ENCODE measurements at places on chromosomes 7 and 10. TPM values are rescaled to one million over a fixed set of nuclear protein-coding genes. Genes with fewer than 3 reads are reported as not detected.

The TRPV5 gene
- not detected for total RNA-seq

DNA sequence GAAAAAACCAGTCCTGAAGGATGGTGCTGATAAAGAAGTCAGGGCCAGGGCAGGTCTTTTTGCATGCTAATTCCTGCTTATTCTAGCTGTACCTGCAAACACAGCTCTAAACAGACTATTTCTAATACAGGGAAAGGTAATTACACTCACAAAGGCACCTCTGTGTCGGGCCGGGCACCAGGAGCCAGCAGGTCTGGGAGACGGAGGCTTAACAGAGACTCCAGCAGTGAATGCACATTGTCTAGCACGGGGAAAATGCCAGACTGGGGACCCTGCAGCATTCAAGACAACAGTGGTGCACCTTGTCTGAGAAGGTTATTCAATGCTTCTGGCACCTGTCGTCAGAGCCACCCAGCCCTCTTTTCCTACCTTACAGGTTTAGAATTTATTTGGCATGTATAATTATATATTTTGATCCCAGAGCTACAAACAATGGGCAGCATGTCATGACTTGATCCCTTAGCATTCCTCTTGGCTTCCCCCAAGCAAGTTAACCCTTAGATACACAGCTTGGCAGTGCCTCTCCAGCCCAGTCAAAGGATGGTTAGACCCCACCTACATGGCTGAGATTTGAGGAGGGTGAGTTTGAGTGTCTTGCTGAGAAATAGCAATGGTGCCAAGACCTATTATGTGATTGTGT lies 185.2 kb downstream of the SLC25A13 start:
- no peak for DNase-seq

GRCh38 chr7:28407651-28408050 lies 4.7 kb upstream of the CREB5 start:
- DNase-seq = no peak

GRCh38 chr10:16945593-16945992 lies 128.4 kb upstream of the RSU1 start:
- DNase-seq = no peak

- DNase-seq = no peak
Observed at GRCh38 chr10:12862459-12862858, 139.1 kb downstream of the CCDC3 start.

All from aorta (tissue), 5 donors.